ENCODE measurements at places on chromosomes 2 and 18. TPM values are rescaled to one million over a fixed set of nuclear protein-coding genes. Genes with fewer than 3 reads are reported as not detected.

DNA sequence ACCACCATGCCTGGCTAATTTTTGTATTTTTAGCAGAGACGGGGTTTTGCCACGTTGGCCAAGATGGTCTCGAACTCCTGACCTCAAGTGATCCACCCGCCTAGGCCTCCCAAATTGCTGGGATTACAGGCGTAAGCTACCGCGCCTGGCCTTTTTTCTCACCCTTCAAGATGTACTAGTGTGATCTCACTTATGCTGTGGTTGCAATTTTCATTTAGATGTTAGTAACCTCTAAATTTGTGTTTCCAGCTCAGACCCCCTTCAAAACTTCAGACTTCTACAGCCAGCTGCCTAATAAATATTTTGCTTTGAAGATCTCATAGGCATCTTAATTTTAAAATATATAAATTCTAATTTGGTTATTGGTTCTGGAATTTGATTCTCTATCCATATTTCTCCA is 8.0 kb downstream of the SLC38A11 start:
- DNase-seq, result no peak

Gene CROCC2
- total RNA-seq, result not detected

Gene CYBRD1
- 39.7 TPM for total RNA-seq

- DNase-seq, result no peak
These were observed 105.0 kb upstream of the ALK start for GRCh38 chr2:30026091-30027055.

DNA sequence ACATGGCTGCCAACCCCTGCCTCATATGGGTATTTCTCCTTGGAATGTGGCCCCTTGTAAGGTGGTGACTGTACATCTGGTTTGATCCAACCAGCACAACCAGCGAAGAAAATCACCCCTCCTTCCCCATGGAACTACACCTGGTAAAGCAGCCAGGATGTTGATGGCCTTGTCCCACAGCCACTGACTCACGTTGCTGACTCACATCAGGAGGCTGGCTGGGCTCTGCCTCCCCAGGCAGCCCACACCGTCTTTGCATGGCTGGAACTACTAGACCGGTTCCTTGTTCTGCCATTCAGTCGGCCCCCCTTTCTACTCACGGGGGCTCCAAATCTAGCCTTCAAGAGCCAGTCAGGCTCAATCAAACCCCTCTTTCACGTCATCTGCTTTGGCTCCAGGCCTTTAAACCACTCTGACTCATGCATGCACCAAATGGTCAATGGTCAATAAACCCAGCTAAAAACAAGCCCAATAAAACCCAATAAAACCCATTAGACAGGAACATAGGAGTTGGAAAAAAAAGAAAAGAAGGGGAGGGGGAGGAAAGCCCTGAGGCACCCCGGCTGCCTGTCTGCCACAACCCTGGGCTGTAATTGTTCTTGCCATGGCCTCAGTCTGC is 114.8 kb downstream of the PLB1 start:
- DNase-seq, result no peak

DNA sequence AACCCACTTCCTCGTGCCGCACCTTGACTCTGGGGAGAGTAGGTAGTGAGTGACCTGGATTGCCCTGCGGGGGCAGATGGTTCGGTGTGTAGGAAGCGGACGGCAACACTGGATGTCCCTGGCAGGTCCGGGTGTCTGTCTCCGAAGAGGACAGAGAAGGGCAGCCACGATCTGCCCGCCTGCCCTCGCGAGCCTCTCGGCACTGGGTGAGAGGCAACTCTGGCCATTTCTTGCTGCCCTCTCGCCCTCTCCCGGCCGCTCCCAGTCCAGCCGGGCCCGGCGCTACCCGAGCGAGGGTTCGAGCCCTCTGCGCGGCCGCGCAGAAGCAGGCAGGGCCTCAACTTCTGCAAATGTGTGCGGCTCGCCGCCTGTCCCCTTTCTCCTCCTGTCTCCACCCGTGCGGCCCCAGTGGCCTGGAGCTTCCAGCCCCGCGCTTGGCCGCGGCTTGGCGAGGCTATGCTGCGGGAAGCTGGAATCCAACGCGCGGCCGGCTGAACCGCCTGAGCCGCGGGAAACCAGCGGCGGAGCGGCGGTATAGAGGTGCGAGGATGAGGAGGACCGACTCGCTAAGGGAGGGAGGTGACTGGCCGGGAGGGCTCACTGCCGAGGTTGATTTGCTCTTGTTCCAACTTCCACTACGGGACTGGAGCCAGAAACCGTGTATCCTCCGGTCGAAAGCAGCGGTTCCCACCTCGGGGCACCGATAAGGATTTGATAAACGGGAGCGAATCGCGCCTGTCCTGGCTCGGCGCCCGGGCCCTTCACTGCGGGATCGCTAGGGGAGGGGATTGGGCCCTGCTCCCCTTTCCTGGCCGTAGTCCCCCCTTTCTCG is 1.5 kb downstream of the EPAS1 start:
- peak; percentile 82 for DNase-seq

DNA sequence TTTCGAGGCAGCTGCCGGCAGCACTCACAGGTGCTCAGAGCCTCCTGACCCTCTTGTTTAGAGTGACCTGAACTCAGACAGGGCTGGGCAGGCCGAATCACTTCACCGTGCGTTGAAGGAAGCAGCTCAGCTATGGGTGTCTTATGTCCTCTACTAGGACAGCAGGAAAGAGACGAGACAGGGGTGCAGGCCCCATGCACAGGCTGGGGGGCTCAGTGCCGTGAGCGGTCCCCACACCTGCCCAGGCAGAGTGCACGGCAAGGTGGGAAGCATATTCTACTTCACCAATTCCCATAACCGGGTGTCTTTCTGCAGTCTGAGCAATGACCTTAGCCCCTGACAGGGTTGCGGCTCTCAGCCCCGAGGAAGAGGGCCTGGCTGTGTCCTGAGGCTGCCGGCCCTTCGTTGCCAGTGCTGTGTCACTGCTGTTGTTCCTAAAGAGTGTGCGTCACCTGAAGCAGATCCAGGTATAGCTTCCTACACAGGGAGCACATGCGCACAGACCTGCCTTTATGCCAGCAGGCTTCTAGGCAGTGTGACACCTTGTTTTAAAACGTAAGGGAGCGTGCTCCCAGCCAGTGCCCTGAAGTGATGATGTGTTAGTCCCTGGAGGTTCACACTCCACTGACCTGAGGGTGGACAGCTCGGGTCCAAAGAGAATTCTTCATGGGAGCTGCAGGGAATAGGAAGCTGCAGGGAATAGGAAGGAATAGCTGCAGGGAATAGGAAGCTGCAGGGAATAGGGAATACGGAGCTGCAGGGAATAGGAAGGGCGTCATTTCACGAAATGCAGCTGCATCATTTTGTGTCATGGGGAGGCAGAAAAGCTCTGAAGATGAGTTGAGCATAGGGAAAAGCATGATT is 207.9 kb upstream of the SALL3 start:
- no peak for DNase-seq

DNA sequence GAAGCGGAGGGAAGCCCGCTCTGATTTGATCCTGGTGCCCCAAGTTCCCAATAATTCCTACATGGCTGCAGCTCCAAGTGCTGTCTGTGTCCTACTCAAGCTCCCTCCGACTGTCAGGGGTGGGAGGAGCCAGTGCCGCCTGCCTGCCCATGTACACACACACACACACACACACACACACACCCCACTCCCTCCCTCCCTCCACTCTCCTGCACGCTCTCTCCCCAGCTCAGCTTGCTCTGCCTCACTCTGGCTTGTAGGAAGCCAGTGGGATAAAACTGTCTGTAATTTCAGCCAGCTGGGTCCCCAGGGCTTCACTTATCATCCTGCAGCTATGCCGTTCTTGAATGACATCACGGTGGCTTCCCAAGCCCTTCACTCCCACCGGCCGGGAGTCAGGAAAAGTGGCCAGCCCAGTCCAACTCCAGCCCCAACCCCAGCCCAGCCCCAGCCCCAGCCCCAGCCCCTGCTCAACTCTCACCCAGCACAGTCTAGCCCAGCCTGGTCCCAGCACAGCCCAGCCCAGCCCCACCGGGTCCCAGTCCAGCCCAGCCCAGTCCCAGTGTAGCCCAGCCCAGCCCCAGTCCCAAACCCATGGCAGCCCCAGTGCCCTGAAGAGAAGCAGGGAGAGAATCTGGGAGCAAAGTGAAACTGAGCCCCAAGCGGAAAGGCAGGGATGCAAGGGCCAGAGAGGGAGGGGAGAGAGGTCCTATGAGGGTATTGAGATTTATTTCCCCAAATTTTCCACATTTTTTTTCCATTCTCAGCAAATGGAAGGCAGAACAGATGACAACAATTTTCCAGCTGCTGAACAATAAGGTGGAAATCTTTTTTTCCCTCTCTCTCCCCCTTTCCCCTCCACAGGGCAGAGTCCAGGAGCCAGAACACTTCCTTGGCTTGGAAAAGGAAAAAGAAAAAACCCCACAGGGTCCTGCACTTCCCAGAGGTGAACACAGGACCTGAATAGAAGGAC is 144.0 kb downstream of the TNS1 start:
- peak; percentile 89 for DNase-seq

Gene CELF4
- total RNA-seq, result 0.24 TPM

DNA sequence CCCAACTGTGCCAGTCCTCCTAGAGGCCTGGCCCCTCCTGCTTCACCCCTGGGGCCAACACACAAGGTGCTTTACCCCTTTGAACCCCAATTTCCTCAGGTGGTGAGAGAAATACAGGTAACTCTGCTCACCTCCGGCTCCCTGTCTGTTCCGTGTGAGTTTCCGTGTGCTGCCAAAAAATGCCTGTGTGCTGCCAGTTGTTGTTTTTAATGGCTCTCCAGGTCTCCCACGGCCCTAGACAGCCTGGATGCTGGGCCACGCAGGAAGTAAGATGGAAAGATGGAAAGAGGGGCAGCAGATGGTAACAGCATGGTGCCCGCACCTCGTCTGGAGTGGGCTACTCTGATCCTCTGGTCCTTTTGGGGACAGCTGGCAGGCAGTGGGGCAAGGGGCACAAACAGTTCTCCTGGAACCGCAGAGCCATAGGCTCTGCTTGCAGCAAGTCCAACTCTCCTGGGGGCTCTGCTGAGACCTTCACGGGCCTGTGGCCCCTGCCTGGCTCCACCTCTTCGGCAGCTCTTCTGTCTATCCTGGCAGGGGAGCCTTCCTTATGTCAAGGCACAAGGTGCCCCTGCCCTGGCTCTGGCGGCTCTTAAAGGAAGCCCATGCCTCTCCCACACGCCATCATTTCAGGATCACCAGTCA is 4.3 kb upstream of the ARHGEF4 start:
- no peak for DNase-seq

Gene PLGLB2
- 0.97 TPM for total RNA-seq

Gene DSC2
- 26.7 TPM for total RNA-seq

DNA sequence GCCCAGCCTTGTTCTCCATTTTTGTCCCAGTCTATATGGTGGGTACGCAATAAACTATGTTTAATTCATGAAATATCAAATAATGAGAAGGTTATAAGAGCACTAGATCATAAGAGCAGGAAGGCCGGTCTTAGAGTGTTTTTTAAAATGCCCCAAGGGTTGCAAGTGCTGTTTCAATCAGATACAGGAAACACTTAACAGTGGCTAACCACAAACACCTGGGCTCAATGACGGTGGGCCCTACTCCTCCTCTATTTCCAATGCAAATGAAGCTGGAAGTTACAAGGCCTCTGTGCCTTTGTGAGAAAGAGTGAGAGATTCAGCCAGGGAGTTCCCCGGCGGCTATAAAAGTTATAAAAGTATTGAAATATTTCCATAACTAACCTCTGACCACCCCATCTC is 18.9 kb upstream of the WDR33 start:
- no peak for DNase-seq

Gene CXCR1
- total RNA-seq, result 1.9 TPM

Gene GPR155
- total RNA-seq, result 10.9 TPM

Gene SPC25
- total RNA-seq, result 0.24 TPM

Gene ESCO1
- total RNA-seq, result 9.4 TPM

DNA sequence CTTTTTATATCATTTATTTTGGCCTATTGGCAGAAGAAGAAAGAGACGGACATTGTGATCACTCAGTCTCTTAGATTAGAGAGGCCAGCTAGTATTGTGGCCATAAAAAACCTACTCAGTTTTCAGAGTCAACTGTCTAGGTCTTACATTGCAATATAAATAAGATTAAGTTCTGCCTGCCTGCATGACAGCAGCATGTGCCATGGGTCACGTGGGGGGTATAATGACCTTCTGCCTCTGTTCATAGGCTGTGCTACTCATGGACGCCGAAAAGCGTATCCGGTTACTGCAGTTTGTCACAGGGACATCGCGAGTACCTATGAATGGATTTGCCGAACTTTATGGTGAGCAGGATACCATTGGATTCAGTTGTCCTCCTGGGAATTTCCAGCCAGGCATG is 238.5 kb downstream of the ALPK2 start:
- DNase-seq, result no peak
